Activated naive CD4-positive, alpha-beta T cell (primary cell): ENCODE measurements at places on chromosomes 2 and 18.

GRCh38 chr18:79774111-79774510, 23.6 kb upstream of the KCNG2 start:
- no peak for DNase-seq

DNA sequence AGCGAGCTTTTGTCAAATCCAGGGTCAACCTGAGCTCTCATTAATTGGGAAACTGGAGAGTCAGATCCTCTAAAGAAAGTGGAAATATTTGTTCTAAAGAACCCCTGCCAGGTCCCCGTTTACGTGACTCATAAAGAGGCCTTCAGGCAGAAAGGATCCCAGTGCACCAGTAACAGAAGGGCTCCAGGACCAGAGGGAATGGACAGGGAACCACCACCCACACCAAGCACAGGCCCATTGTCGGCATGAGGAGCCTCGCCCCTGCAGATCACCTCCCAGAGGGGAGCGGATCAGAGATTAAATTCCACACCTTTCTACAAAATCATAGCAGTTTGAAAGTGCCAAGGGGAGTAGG, 16.4 kb upstream of the C1QL2 start:
- no peak for DNase-seq

DNA sequence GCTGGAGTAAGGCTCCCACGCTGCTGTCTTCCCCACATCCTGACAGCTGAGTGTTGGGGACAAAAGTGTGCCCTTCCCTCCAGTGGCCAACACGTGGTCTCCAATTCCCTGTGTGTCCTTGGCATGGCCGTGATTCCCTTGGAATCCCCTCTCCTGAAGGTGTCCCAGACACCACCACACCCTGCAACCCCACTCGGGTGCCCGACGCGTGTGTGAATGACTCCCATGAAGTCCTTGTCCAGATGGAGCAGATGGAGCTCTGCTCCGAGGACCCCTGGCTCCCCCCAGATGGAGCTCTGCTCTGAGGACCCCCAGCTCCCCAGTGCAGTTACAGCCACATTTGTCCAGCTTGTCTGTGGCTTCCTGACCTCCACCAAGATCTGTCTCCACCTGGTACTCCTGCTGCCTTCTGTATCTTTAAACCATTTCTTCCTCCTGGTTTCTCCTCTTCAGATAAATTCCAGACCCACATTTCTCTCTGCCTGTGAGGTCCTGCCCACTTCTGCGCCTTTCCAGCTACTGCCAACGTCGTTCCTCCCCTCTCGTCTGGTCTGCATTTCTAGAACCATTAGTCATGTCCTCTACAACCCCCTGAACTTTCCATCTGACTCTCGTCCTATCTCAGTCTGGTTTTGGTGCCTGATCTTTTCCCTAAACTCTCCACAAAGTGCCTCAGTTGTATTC, 86.8 kb upstream of the PXDN start:
- no peak for DNase-seq

GRCh38 chr2:189002079-189002478, 27.9 kb downstream of the COL3A1 start:
- DNase-seq = no peak

DNA sequence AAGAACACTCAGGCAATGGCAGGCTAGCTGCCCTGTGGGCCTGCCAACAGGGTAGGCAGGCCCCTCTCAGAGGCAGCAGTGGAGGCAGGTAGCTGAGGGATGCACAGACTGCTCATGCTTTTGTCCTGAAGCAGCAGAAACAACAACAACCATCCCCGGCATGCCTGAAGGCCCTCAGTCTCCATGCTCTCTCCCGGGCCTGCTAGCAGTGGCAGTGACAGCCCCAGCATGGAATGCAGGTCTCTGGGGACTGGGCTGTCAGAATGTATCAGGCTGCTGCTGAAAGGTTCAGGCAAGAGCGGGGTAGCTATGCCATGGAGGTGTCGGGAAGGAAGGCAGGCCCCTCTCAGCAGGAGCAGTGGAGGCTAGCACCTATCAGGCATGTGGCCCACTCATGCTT, 209.8 kb downstream of the KCNJ3 start:
- DNase-seq = no peak

- peak; percentile 70 for DNase-seq
Measured at GRCh38 chr2:3423492-3424170, 44.1 kb downstream of the TRAPPC12 start.

DNA sequence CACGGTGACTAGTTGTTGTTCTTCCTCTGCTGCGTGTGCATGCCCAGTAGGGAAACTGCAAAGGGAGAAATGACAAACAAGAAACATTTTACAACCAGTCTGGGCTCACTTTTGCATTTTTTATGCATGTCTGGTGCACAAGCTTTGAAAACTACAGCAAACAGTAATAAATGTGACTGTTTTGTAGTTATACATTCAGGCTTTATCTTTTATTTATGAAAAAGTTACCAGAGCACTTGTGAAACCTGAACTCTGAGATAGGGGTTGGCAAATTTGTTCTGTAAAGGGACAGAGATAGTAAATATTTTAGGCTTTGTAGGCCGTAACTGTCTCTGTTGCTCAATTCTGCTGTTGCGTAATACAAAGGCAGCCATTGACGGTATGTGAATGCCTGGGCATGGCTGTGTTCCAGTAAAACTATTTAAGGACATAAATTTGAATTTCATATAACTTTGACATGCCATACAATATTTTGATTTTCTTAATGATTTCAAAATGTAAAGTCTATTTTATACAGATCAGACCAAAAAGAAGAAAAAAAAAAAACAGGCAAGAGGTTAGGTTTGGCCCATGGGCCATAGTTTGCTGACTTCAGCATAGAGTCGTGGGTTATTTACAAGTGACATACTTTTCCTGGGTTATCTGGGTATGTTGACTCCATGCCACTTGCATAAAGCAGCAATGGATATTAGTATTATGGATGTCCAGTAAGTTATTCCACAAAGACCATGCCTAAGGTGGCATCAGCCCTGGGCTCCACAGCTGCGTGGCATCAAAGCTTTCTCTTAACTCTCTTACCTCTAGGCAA, 53.6 kb upstream of the EML6 start:
- no peak for DNase-seq

GRCh38 chr2:138421971-138422335, 79.6 kb upstream of the SPOPL start:
- DNase-seq = no peak

DNA sequence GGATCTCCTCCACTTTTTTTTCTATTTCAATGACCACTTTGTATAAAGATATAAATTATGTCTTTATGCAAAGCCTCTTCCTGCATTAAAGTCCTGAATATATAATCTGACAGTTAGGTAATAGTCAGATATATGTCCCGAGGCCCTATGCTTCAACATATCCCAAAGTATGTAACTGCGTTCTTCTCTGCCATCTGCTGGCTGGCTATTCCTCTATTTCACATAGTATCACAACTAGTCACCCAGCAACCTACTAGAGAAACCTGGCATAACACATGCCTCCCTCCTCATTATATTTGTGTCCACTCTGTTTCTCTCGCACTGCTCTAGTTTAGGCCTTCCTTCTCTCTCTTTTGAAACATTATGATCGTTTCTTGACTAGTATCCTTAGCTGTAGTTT, 640.8 kb downstream of the DPP10 start:
- no peak for DNase-seq

DNA sequence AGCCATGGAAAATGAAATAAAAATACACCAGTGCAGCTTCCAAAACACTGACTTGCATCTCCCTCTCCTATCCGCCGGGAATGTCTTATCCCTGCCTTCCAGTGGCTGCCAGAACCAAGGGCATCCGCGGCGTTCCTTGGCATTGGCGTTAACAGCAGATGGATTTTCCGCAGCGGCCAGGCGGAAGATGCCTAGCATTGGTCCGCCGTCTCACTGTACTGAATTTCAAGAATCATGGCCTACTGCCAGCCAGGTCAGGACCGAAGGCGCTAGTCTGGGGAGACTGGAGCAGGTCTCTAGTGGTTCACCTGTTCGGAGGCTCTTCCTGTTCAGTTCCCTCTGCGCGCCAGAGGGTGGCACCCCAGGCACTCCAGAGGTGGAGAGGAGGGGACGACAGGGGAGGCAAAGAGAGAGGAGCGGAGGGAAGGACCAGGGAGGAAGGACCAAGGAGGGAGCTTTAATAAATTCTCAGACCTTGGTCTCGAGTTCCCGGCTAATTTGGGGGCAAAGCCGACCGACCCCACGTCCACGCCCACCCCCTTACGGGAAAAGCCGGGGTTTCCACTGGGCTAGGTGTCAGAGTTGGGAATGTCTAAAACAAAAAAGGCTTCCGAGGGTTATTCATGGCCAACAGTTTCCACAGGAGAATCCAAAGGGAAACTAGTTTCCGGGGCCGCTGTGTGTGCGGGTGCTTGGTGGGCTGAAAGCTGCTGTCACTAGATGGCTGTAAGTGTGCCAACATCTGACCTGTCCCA, 3.7 kb upstream of the BCL2L11 start:
- DNase-seq = peak; percentile 33

- no peak for DNase-seq
Measured at GRCh38 chr2:61015976-61016375, 1.5 kb upstream of the PEX13 start.

- DNase-seq = no peak
Measured at GRCh38 chr2:3272761-3273160, 104.9 kb downstream of the EIPR1 start.

GRCh38 chr2:74334931-74335333, 8.3 kb downstream of the SLC4A5 start:
- DNase-seq = peak; percentile 49

GRCh38 chr18:76545433-76546087, 50.5 kb upstream of the ZNF516 start:
- no peak for DNase-seq

GRCh38 chr2:79832511-79833234, 319.8 kb downstream of the CTNNA2 start:
- DNase-seq = no peak

DNA sequence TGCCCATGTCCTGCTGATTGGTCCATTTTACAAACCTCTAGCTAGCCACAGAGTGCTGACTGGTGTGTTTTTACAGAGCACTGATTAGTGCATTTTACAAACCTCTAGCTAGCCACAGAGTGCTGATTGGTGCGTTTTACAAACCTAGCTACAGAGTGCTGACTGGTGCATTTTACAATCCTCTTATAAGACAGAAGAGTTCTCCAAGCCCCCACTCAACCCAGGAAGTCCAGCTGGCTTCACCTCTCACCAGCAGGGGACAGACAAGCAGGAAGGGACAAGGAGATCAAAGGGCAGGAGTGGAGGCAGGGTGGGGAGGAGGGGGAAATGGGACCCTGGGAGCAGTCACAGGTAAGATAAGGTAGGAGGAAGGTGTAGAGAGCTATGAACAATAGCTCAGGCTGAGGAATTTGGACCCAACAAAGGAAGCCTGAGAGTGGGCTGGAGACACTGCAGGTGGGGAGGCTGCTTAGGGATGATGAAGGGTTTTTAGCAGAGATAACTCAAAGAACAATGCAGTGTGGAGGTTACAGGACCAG, 37.1 kb downstream of the SH2D6 start:
- no peak for DNase-seq

DNA sequence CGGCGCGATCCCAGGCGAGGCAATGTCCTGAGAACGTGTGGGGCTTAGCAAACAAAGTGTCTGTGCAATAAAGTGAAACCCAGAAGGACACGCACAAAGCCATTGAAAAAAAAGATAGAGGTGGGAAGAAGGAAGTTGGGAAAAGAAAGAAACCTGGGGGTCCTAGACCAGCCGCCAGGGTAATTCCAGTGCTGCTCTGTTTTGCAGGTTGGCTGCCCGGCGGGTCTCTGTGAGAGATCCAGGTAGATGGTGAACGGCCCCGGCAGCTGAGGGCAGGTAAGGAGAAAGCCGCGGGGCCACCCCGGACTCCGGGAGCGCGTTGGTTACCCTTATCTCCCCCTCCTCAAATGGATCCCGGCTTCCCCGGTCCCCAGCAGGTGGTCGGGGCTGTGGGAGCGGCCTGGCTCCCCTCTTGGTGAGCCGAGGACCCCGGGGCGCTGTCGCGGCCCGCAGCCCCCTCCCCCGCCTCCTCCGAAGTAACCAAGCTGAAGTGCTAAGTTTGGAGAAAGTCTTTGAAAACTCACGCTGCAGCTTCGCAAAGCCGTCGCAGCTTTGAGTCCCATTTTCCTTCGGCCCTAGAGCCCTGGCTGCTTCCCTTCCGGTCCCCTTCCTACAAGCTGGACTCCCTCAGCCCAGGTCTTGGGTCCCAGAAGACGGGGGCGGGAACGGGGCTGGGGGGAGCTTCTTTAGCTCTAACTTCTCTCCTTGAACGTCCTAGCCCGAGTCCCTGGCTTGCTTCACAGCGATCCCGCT, 588 bp downstream of the OTX1 start:
- DNase-seq = no peak

GRCh38 chr2:65530547-65531320, 98.3 kb upstream of the SPRED2 start:
- DNase-seq = no peak

GRCh38 chr2:168300460-168300859, 53.1 kb upstream of the STK39 start:
- no peak for DNase-seq

DNA sequence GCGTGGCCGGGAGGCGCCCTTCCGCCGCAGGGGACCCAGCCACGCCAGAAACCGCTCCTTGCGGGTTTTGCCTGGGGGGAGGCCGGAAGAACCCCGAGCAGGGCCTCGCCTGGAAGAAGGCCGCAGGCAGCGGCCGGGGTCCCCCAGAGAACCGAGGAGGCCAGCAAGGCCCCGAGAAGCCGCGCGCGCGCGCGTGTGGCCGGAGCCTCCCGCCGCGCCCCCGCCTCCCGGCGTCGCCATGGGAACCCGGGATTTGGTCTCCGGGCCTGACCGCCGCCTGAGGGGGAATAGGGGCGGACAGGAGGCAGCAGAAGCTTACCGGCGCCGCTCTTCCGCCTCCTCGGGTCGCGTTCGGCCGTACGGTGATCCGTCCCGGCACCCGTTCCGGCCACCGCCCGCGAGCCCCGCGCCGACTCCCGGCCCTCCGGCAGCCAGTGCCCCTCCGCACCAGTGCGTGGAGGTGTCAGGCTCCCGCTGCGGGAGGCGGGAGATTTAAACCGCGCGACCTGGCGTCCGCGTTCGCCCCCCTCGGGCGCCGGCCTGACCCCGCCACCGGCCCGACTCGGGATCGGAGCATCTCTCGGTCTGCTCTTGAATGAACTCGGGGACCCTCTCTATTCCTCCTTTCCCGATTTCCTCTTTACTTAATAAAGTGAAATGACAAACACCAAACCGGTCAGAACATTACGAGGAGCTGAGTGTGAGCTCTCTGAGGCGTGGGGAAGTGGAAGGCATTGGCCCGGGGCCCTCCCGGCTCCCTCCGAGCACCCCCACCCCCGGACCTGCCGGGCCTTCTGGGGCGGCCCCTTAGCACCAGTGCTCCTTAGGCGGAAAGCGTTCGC, at the start of gene ICA1L:
Gene ICA1L (minus strand): TSS at position 467 of the 842 bp plus-strand sequence. CDS start 42,757 bp downstream, outside the sequence.
- peak; percentile 23 for DNase-seq

- DNase-seq = no peak
Measured at GRCh38 chr2:232492963-232493700, 5.5 kb upstream of the ECEL1 start.

GRCh38 chr2:231717281-231718171, 9.2 kb downstream of the PTMA start:
- no peak for DNase-seq

GRCh38 chr2:202339071-202339870, 36.9 kb upstream of the BMPR2 start:
- DNase-seq = no peak

- DNase-seq = no peak
Measured at GRCh38 chr2:134269230-134269629, 15.4 kb downstream of the MGAT5 start.
